Choroid plexus epithelial cell (primary cell): ENCODE measurements at places on chromosomes 5 and 9.

DNA sequence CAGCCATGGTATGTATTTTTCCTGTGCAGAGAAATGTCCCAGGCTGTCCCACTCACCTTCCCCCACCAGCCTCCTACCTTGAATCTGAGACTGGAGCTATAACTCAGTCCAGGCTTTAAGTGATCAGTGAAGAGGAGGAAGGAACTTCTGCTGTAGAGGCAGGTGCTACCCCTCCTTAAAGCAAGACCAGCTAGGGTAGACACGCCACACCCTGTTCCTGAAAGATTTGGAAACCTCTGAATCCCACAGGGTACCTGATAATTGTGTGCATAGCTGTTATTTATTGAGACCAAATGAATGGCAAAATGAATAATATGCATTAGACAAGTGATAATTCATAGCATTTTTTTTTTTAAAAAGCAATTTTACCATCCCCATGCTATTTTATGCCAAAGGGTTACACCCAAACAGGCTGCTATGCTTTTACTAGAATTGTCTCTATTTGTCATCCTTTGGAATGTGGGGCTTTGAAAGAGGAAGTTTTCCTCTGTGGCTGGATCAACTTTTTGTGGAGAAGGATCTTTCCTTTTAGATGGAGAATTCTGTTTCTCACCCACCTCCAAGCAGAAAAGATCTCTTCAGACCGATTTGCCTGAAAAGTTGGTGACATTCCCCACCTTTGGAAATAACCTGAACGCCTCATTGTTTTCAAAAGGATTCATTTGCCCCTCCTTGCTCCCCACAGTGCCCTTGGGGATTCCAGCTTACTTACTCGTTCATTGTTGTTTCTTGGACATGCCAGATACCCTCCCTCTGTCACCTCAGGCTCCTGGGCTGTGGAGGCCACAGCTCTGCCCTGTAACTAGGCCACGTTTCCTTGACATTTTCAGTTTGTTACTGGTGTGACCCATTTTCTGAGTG, 248.7 kb downstream of the NR3C1 start:
- no peak for DNase-seq

GRCh38 chr5:143105216-143105905, 298.1 kb downstream of the NR3C1 start:
- no peak for DNase-seq

DNA sequence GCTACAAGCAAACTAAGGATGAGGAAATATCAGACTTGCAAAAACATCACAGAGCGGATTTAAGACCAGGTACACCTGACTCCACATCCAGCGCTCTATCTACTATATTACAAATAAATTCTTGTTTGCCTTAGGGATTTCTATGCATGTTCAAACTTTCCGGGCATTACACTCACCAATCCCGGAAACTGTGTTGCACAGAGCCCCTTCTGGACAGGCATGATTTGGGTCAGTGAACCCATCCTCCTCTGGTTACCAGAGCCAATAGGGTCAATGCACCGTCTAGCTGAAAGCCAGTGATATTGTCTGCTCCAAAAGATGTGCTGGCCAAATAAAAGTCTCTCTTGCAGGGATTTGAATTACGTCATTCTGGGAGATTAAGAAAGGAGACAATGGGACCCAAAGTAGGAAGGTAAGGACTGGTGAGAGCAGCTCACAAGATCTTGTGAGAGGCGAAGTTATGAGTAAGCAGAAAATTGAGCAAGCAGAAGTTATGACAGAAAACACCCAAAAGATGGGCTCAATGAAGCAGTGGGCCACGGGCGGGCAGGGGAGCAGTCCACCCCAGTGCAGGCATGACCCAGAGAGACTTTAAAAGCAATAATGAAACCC, 155.8 kb upstream of the RAI14 start:
- no peak for DNase-seq

GRCh38 chr5:95070453-95070852, 214.4 kb downstream of the MCTP1 start:
- DNase-seq, result no peak

GRCh38 chr9:91150273-91150997, 211.3 kb downstream of the AUH start:
- DNase-seq, result no peak

DNA sequence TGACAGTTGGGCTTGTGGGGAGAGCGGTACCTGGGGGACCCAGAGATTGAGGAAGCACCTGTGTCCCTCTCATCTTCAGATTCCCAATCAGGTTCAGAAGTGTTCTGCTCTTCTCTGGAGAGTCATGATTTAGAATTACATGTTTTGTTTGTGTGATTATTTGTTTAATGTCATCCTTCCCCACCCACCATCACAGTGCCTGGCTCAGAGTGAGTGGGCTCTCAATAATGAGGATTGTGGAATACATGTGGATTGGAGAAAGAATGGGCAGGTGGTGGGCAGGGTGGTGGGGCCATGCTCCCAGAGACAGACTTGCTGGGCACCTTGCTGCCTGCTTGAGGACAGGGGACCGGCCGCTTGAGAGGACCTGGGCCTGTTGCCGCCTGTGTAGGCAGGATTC, 88.0 kb downstream of the PPARGC1B start:
- DNase-seq, result no peak

GRCh38 chr9:69980041-69980440, 63.6 kb upstream of the MAMDC2 start:
- DNase-seq, result peak; percentile 32

GRCh38 chr9:110748251-110748893, 79.8 kb downstream of the MUSK start:
- no peak for DNase-seq

DNA sequence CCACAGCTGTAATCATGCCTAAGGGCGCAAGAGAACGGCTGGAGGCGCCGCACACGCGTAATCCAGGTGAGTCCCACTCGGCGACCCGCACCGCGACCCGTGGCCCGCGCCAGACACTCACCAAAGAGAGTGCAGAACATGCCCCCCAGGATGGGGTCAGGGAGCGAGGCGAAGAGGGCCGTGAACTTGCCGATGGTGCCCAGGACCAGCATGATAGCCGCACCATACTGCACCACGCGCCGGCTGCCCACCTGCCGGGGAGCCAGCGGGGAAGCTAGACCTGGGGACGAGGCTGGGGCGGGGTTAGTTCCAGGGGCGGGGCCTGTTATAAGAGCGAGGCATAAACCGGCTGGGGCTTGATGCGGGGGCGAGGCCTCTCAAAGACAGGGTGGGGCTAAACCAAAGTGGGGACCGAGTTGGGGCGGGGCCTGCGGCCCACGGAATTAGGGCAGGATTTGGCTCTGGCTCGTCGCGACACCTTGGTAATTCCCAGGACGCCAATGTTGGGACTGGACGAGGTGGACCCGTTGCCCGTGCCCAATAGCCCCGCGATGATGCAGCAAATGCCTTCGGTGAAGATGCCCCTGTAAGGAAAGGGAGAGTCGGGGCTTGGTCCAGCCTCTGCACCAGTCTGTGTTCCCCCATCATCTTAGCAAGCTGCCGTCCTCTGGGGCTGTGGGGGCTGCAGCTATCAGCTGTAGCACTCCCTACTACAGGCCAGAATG, 4.8 kb downstream of the SLC23A1 start:
- DNase-seq, result no peak

DNA sequence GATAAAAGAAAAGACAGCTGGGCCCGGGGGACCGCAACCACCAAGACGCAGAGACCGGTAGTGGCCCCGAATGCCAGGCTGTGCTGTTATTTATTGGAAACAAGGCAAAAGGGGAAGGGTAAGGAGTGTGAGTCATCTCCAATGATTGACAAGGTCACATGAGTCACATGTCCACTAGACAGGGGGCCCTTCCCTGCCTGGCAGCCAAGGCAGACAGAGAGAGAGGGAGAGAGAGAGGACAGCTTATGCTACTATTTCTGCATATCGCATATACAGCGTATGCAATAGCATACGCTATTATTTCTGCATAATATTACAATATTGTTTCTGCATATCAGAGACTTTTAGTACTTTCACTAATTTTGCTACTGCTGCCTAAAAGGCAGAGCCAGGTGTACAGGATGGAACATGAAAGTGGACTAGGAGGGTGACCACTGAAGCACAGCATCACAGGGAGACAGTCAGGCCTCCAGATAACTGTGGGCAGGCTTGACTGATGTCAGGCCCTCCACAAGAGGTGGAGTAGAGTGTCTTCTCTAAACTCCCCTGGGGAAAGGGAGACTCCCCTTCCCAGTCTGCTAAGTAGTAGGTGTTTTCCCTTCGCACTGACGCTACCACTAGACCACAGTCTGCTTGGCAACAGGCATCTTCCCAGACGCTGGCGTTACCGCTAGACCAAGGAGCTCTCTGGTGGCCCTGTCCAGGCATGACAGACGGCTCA, 50.3 kb downstream of the RFX3 start:
- DNase-seq, result no peak

GRCh38 chr5:154473581-154474283, 4.3 kb downstream of the HAND1 start:
- no peak for DNase-seq

GRCh38 chr5:97125125-97125683, 17.2 kb downstream of the LIX1 start:
- no peak for DNase-seq

- peak; percentile 42 for DNase-seq
Observed at GRCh38 chr9:68844631-68845612, 139.9 kb downstream of the PIP5K1B start.

- DNase-seq, result no peak
Observed at GRCh38 chr5:111847052-111847925, 90.3 kb upstream of the NREP start.

GRCh38 chr5:114184006-114184405, 177.9 kb upstream of the KCNN2 start:
- DNase-seq, result peak; percentile 27

- DNase-seq, result peak; percentile 73
Observed at GRCh38 chr9:77291714-77292113, 114.4 kb downstream of the VPS13A start.

GRCh38 chr9:108786901-108787689, 68.7 kb downstream of the ACTL7B start:
- DNase-seq, result peak; percentile 62

- DNase-seq, result no peak
Observed at GRCh38 chr5:75331095-75332090, 5.6 kb upstream of the HMGCR start.

GRCh38 chr5:169567079-169567478, 16.5 kb upstream of the SPDL1 start:
- peak; percentile 33 for DNase-seq

DNA sequence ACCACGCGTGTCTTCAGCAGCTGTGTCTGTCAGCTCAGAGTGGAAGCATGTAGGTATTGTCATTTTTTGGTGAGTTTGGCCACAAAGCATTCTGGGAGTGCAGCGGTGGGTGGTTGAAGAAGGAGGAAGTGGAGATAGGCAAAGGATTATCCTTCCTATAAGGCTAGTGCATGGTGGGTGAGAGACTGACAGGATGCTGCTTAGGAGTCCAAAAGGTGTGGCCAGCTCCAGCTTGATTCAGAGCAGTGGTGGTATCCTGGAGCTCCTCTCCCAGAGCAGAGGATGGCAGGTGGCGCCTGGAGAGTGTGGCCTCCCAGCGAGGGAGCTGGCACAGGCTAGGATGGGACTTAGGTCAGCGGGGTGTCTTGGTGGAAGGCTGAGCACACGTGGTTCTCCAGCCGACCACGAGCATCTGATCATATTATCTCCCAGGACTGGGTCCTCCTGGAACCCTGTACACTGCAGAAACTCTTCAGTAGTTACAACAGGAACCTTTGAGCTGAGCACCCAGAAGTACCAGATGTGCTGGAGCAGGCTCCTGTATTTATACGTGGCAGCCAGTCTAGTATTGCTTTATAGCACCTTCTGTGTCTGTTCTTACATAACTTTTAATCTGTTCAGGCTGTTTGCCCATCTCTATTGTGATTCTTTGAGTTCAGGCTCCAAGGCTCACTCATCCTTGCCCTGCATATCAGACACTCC, 29.6 kb downstream of the MAML1 start:
- peak; percentile 40 for DNase-seq

DNA sequence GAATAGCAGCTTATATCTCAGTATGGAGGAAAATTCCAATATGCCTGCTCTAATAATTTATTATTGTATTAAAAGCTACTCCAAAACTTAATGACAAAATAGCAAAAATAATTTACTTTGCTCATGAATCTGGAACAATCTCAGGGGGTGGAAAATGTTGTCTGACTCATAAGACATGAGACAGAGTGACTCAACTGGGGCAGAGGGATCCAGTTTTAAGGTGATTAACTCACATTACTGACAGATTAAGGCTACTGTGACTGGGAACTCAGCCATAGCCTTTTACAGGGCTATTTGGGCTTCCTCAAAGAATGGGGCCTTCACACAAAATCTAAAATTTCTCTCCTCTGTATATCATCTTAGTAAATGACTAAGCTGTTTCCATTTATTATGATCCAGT, 1172.9 kb downstream of the CDH12 start:
- peak; percentile 83 for DNase-seq

- no peak for DNase-seq
Observed at GRCh38 chr5:173271419-173271818, 36.4 kb upstream of the NKX2-5 start.

DNA sequence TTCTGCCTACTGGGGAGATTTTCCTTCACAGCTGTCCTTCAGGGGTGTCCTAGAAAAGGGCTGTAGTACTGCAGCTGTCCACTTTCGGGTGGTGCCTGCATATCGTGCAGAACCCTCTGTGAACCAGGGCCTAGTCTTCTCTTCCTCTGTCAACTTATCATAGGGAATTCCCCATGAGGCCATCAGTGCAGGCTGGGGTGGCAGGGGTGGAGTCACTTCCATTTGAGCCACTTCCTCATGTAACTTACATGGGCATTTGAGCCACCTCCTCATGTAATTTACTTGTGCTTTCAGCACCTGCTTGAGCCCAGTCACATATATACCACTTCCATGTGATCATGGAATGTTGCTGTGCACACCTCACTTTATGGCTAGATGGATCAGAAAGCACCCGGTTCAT, 742.0 kb upstream of the RGMB start:
- DNase-seq, result no peak
